MCF 10A (cell line): ENCODE measurements at places on chromosomes 1 and 21.

- no peak for DNase-seq
Measured at GRCh38 chr1:119766374-119766794, 2.3 kb downstream of the HMGCS2 start.

DNA sequence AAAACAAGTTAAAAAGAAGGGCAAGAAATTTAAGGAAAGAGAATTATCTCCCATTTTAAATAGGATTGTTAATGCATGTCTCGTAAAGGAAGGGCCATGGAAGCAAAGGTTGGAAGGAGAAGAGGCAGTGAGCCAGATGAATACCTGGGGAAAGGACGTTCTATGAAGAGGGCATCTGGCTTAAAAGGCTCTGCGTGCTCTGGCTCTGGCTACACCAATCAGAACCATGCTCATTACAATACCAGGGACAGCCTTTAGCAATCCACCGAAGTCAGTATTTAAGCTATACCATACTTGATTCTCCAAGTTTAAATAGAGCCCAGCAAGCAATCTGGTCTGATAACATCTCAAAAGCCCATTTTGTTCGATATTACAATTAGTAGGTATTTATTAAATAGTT is 58.5 kb upstream of the C1orf87 start:
- no peak for DNase-seq

DNA sequence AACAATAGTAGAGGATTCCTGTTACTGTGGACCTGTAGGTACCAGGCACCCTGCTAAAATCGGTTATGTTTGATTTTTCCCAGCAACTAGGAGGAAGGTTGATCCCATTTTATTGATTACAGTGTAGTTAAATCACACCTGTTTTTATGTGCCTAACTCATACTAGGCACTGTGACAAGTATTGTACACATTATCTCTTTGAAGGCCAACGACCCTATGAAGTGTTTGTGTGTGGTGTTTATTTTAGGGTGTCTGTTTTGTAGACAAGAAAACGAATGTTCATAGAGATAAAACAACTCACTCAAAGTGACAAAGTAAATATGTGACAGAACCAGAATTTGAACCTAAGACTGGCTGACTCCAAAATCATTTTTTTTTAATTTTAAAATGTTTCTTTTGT is 49.5 kb downstream of the FGGY start:
- DNase-seq, result no peak

DNA sequence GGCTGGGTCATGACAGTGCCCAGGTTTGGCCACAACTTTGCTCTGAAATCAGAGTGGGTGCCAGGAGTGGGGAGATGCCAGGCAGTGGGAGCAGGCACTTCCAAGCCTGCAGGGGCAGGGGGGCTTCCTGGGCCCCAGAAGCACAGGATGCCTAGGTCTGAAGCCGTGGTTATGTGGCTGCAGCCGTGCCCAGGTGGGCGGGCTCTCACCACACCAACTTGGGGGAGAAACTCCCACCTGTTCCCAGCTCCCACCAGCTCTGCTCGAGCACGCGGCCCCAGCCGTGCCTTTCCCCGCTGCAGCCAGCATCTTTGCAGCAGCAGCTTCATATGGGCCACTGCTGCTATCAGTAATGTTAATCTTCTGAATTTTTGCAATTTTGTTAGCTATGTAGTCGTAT is 331.4 kb downstream of the USP25 start:
- DNase-seq, result no peak
